Uterine smooth muscle cell (primary cell): ENCODE measurements at places on chromosomes 6 and 20. TPM values are rescaled to one million over a fixed set of nuclear protein-coding genes. Genes with fewer than 3 reads are reported as not detected.

The HLA-F gene
- total RNA-seq = 1.4 and 10.5 TPM in 2 replicates

The VGLL2 gene
- total RNA-seq = not detected in 2 replicates

The SMOC2 gene
- not detected in 2 replicates for total RNA-seq

The SLC26A8 gene
- not detected in 2 replicates for total RNA-seq

The DPPA5 gene
- total RNA-seq = not detected in 2 replicates

The POPDC3 gene
- 20.6 and 23.6 TPM in 2 replicates for total RNA-seq

The CALHM4 gene
- total RNA-seq = not detected in 2 replicates

The ULBP1 gene
- total RNA-seq = 0.12 and 0.22 TPM in 2 replicates

The GSTA3 gene
- total RNA-seq = not detected in 2 replicates
